Activated CD4-positive, alpha-beta T cell treated with anti-CD3 and anti-CD28 coated beads for 36 hours (primary cell): ENCODE measurements at places on chromosomes 12 and 14. TPM values are rescaled to one million over a fixed set of nuclear protein-coding genes. Genes with fewer than 3 reads are reported as not detected.

The SCN8A gene
- total RNA-seq: 0.69 TPM

The AGAP2 gene
- 46.9 TPM for total RNA-seq

The C14orf93 gene
- total RNA-seq: 10.7 TPM

The STAC3 gene
- total RNA-seq: 2.5 TPM

The PUS7L gene
- total RNA-seq: 20.2 TPM

The TSPAN11 gene
- not detected for total RNA-seq

The IFNG-AS1 gene
- total RNA-seq: 0.35 TPM

The ALX1 gene
- total RNA-seq: not detected

The CGRRF1 gene
- 10.2 TPM for total RNA-seq

The DBX2 gene
- not detected for total RNA-seq

The RPL10L gene
- not detected for total RNA-seq

The ARHGAP9 gene
- 77.7 TPM for total RNA-seq

The ART4 gene
- total RNA-seq: not detected

The PLA2G1B gene
- total RNA-seq: not detected

The MYO1H gene
- not detected for total RNA-seq

The SLC8B1 gene
- 17.9 TPM for total RNA-seq

The ADGRD1 gene
- total RNA-seq: 1.8 TPM

The CLEC14A gene
- total RNA-seq: not detected
